ENCODE measurements at places on chromosomes 3 and 15.

- DNase-seq: no peak
Observed at GRCh38 chr3:127014536-127015281, 31.8 kb downstream of the PLXNA1 start.

DNA sequence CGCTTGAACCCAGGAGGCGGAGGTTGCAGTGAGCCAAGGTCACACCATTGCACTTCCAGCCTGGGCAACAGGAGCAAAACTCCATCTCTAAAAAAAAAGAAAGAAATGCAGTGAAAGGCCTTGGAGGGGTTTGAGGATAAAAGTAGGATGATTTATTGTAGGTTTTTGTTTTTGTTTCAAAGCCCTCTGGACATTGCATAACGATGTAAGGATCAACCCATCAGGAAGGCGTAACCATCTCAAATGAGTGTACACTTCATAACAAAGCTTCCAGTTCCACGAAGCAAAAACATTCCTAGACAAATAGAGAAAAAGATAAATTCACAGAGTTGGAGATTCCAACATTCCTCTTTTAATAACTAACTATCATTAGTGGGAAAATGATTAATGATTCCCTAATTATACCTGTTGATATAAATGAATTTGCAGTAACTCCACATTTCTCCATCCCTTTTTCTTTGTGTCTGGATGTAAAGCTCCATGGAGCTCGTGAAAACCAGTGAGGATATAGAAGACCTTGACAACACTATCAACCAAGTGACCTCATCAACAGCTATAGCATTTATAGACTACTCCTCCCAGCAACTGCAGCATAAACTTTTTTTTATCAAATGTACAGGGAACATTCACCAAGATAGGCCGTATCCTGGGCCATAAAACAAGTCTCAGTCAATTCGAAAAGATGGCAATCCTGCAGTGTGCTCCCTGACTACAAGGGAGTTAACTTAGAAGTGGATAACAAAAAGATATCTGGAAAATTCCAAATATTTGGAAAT lies 48.7 kb upstream of the PPP4R2 start:
- no peak for DNase-seq

GRCh38 chr3:20608054-20608738 lies 422.2 kb upstream of the SGO1 start:
- DNase-seq: no peak

- DNase-seq: no peak
Observed at GRCh38 chr3:194278186-194278845, 72.8 kb downstream of the CPN2 start.

GRCh38 chr3:161310649-161311423 lies 60.5 kb downstream of the SPTSSB start:
- DNase-seq: no peak

- peak; percentile 10 for DNase-seq
Observed at GRCh38 chr3:189593581-189593980, 37.6 kb upstream of the TP63 start.

GRCh38 chr15:41790756-41791546 lies 16.7 kb downstream of the MAPKBP1 start:
- peak; percentile 55 for DNase-seq

Data from fibroblast of the conjunctiva (primary cell).